ENCODE measurements at places on chromosomes 3 and 15. TPM values are rescaled to one million over a fixed set of nuclear protein-coding genes. Genes with fewer than 3 reads are reported as not detected.

PODXL2 gene
- 8.4 TPM for total RNA-seq

CLSTN2 gene
- 2.9 TPM for total RNA-seq

LRRIQ4 gene
- not detected for total RNA-seq

LIPH gene
- total RNA-seq = 6.6 TPM

Measured in skin of body (tissue), 3 donors.